ENCODE measurements at places on chromosomes 1 and 21.

GRCh38 chr1:169160845-169161495, 54.5 kb downstream of the ATP1B1 start:
- DNase-seq = no peak

DNA sequence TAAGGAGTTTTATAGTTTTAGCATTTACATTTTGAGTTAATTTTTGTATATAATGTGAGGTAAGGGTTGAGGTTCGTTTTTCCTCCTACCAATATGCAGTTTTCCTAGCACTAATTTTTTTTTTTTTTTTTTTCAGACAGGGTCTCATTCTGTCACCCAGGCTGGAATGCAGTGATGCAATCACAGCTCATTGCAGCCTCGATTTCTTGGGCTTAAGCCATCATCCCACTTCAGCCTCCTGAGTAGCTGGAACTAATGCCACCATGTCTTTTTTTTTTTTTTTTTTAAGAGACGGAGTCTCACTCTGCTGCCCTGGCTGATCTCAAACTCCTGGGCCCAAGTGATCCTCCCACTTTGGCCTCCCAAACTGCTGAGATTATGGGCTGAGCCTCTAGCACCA, 2.5 kb upstream of the UBASH3A start:
- no peak for DNase-seq

- no peak for DNase-seq
Observed at GRCh38 chr1:167635941-167636340, 5.9 kb downstream of the RCSD1 start.

DNA sequence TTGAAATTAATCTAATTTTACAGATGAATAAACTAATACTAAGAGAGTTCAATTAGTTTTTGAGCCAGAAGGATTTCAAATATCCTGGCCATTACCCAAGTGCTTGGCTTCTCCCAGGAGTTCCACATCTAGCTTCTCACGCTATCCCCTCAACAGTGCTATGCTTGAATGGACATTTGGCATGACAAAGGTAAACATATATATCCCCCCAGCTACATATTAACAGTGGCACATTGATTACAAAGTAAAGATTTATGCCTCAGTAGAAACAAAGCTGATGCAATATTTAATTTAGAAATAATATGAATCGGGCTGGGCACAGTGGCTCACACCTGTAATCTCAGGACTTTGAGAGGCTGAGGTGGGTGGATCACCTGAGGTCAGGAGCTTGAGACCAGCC, 434.6 kb upstream of the PRMT6 start:
- no peak for DNase-seq

GRCh38 chr1:27601771-27602461, 2.0 kb downstream of the AHDC1 start:
- no peak for DNase-seq

GRCh38 chr1:245330951-245331350, 176.2 kb downstream of the KIF26B start:
- no peak for DNase-seq

DNA sequence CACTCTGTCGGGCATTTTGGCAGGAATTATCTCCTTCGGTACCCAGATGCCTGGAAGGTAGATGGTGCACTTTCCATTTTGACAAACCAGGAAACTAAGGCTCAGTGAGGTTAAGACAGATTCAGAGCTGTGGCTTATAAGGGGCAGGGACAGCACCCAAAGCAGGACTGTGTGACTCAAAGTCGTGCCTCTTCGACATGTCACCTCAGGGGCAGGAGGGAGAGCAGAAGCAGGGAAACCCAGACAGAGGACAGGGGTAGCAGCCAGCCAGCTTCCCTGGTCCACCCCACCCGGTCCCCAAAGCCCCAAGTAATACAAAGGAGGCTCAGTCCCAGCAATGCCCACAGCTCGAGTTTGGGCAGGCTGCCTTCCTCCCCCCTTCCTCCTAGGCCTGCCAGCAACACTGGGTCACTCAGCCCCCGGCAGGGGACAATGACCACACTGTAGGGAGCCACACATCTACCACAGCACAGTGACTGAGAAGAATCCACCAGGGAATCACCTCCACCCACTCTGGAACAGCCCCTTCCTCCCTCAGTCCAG, 2.5 kb downstream of the RHOC start:
- DNase-seq = no peak

DNA sequence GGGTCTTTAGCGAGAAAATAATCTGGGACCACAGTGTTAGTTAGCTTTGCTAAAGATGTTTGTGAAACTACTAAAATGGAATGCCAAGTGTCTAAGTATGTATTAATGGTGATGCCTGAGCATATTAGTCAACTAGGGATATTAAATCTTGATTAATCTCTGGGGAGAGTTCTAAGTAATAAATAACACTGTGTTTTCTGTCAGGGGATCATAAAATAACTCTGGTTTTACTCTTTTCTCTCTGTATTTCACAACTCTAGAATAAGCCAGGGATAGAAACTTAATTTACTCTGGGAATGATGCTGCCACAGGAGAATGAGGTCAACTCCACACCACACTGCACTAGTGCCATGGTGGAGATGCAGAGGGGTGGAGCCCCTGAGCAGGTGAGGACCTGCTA, 399.2 kb downstream of the PTBP2 start:
- no peak for DNase-seq

DNA sequence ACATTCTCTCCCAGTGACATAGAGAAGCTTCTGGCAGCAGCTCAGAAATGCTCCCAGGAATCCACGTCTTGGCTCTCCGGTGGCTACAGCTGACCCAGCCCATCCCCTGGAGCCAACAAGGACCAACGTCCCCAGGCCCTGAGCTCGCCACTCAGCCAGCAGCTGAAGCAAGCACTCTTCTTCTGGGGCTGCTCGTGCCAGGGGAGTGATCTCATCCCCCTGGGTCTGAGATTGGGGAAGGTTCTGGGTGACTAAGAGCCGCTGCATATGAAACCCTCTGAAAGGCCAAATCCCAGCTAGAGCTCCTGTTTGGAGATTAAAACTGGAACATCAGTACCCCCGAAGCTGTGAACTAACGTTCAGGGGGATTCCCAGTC, 487.9 kb downstream of the NPHP4 start:
- DNase-seq = no peak
